A549 (cell line): ENCODE measurements at places on chromosomes 12 and 14. TPM values are rescaled to one million over a fixed set of nuclear protein-coding genes. Genes with fewer than 3 reads are reported as not detected.

EP400 gene
- 14.9 to 18.0 TPM (median 15.2 TPM) in 3 replicates for polyA plus RNA-seq

GPR65 gene
- polyA plus RNA-seq = not detected in 3 replicates

NRIP2 gene
- polyA plus RNA-seq = not detected in 3 replicates

DHH gene
- polyA plus RNA-seq = not detected in 3 replicates

NFE2 gene
- 0.21 to 0.55 TPM (median 0.30 TPM) in 3 replicates for polyA plus RNA-seq

ARHGEF40 gene
- 7.9 to 9.9 TPM (median 9.6 TPM) in 3 replicates for polyA plus RNA-seq

CD27 gene
- not detected in 3 replicates for polyA plus RNA-seq

TSHR gene
- polyA plus RNA-seq = not detected in 3 replicates

TCHP gene
- polyA plus RNA-seq = 25.4 to 35.8 TPM (median 33.4 TPM) in 3 replicates

KCNMB4 gene
- 0.04 to 0.08 TPM (median 0.08 TPM) in 3 replicates for polyA plus RNA-seq

POTEG gene
- polyA plus RNA-seq = 0.04 TPM in 1 of 3 replicates, not detected in the others

ABHD12B gene
- not detected in 3 replicates for polyA plus RNA-seq

PPM1H gene
- polyA plus RNA-seq = 6.8 to 7.8 TPM (median 7.8 TPM) in 3 replicates

OR4L1 gene
- polyA plus RNA-seq = not detected in 3 replicates

TAS2R14 gene
- polyA plus RNA-seq = 0.70 to 0.94 TPM (median 0.80 TPM) in 3 replicates

RTL1 gene
- polyA plus RNA-seq = 0.01 to 0.03 TPM in 2 of 3 replicates, not detected in the other

DEGS2 gene
- 1.1 to 2.3 TPM (median 1.6 TPM) in 3 replicates for polyA plus RNA-seq

EML5 gene
- polyA plus RNA-seq = 0.44 to 0.86 TPM (median 0.54 TPM) in 3 replicates

HOXC4 gene
- 2.8 to 4.0 TPM (median 3.5 TPM) in 3 replicates for polyA plus RNA-seq

ADAM21 gene
- 0.04 to 0.05 TPM (median 0.04 TPM) in 3 replicates for polyA plus RNA-seq

FIGNL2 gene
- polyA plus RNA-seq = 0.36 to 0.46 TPM (median 0.38 TPM) in 3 replicates
